CD4-positive, CD25-positive, alpha-beta regulatory T cell (primary cell): ENCODE measurements at places on chromosomes 12 and 14. TPM values are rescaled to one million over a fixed set of nuclear protein-coding genes. Genes with fewer than 3 reads are reported as not detected.

NRIP2 gene
- polyA plus RNA-seq = 0.77 TPM

OR2AP1 gene
- polyA plus RNA-seq = not detected

DNA sequence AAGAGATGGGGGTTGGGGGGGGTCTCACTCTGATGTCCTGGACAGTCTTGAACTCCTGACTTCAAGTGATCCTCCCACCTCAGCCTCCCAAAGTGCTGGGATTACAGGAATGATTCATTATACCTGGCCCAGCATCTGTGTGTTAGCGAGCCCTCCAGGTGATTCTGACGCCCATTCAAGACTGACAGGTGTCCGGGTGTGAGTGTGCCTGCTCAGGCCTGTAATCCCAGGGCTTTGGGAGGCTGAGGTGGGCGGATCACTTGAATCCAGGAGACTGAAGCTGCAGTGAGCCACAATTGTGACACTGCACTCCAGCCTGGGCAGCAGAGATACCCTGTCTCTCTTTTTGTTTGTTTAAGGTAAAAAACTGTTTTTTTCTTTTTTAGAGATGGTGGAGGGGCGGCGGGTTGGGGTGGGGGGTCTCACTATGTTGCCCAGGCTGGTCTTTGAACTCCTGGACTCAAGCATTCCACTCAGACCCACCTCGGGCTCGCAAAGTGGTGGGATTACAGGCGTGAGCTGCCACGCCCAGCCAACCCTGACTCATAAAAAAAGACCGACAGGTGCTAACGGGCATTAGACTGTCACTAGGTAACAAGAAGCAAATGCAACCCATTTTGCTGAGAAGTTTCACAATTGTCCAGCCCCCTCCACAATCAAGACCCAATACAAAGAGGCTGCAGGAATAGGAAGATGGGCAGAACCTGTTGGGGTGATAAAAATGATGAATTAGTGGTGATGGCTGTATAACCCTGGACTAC is 4.7 kb downstream of the VSIG10 start:
- no peak for DNase-seq

GRCh38 chr12:54562750-54563356 is 13.5 kb downstream of the PDE1B start:
- DNase-seq = no peak

GRCh38 chr12:26179826-26180225 is 15.5 kb upstream of the SSPN start:
- DNase-seq = no peak

- DNase-seq = no peak
Observed at GRCh38 chr12:45166056-45166455, 49.8 kb upstream of the ANO6 start.

GRCh38 chr14:20197459-20197858 is 6.8 kb downstream of the OR11G2 start:
- no peak for DNase-seq

KERA gene
- not detected for polyA plus RNA-seq

SFSWAP gene
- 14.6 TPM for polyA plus RNA-seq

DNA sequence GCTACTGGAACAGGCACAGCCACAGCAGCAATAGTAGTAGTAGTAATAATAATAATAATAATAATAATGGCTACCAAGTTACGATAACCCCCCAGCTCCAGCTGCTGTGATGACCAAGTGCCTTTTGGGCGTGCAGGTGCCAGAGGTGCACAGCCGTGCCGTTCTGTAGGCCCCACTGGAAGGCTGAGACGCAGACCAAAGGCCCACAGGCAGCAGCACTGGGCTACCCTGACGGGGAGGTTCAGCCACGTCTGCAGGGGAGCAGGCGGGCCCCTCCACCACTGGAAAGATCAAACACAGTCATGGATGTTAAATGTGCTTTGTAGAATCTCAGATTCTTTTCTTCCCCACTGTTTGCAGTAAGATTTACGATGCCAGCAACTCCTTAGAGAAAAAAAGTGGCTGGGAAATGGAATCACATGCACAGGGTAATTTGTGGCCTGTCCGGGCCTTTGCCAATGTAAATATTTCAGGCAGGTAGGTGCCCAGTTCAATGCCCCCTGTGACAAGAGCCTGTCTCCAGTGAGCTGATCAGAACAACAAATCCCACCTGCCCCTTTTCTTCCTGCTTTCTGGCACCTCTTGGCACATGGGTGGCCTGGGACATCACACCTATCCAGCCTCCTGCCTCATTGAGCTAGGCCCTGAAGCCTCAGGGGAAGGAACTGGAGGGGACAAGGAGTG is 32.6 kb downstream of the CCDC85C start:
- no peak for DNase-seq

RND1 gene
- 0.13 TPM for polyA plus RNA-seq

LRTM2 gene
- polyA plus RNA-seq = not detected

KLRG1 gene
- 16.7 TPM for polyA plus RNA-seq

ITPK1 gene
- polyA plus RNA-seq = 22.1 TPM

DDN gene
- polyA plus RNA-seq = not detected

DNA sequence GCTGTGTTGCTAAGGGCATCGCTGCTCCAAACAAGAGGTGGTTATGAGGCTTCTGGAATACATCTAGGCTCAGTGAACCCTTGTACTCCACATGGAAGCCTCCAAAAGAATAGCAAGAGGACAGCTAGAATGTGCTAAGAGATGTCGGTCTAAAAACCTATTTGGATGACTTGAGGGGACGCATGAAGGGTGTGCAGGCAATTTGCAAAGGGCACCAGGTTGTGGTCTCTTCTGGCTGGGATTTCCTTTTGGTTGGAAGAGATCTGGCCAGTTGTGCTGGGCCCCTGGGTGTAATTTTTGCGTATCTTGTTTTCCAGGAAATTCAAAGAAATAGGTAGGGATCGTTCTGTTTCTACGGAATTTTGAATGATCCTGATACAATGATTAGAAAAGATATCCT is 4.2 kb downstream of the TTC9 start:
- DNase-seq = no peak

- DNase-seq = no peak
Observed at GRCh38 chr12:88062474-88062873, 33.3 kb upstream of the C12orf50 start.

DNA sequence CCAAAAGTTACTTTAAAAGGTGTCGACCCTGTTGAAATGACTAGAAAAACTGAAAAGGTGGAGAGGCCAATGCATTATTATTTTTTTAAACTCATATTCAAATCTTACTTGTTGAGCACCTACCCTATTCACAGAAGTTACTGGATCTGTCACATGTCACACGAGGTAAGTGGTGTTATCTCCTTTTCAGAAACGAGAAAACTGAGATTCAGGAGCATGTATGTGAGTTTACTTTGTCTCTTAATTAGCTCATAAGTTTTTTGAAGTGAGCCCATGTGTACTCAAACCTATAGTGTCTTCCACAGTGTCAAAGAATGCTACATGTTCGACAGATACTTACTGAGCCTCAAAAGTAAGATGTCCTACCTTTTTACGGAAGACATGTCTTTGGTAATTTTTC is 81.8 kb upstream of the EGLN3 start:
- no peak for DNase-seq

- DNase-seq = no peak
Observed at GRCh38 chr14:34056046-34056445, 105.2 kb upstream of the EGLN3 start.

- DNase-seq = no peak
Observed at GRCh38 chr12:122547330-122547729, 20.3 kb downstream of the KNTC1 start.

DNA sequence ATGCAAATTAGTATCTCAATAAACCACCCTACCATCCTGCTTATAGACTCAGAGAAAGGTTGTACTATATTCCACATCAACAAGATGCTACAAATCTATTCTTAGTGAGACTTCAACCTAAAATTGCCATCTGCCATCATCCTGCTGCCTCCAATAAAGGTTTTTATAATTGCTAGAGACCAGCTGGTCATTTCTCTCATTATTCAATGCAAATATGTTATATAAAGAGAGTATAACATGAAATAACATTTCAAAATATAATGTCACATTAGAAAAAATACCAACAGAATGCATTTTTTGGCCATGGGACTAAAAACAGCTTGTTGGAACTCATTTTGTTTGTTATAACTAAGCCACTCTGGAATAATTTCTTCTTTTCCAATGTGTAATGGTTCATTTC is 247.3 kb downstream of the LRIG3 start:
- no peak for DNase-seq

DNA sequence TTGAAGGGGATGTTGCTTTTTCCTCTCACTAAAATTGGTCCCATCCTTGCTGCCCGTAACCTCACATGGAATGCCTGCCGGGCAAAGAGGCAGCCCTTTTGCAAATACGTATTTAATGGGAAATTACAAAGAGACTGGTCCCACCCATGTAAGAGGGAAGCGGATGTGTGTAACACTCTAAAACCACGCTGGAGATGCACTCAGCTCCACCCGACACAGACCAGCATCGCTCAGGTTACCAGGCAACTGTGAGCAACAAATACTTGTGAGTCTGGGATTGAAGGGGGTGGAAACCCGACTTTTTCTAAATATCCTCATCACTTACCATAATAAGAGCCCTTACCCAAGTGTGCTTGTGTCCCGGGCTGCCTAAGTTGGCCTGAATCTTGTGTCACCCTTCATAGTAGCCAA is 47.7 kb downstream of the ELK3 start:
- peak; percentile 56 for DNase-seq

GLIPR1L1 gene
- polyA plus RNA-seq = not detected

- no peak for DNase-seq
Observed at GRCh38 chr14:53406519-53406918, 253.4 kb upstream of the DDHD1 start.

DNA sequence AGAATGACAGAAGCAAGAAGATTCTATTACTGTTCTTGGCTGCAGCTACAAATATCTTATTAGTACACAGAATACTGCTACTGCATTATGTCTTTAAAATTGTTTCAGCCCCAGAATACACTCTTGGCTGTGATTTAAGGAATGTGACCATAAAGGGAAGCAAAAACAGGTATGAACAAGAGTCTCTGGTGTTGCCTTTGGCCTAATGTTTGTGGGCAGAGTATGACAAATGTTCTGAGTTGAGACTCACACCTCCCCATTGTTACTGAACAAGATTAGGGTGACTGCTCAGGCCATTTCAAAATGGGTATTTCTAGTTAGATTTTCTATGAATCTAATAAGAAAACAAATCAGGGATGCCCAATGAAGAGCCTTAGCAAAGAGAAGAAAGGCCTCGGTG is 28.5 kb downstream of the TTC6 start:
- no peak for DNase-seq

DNA sequence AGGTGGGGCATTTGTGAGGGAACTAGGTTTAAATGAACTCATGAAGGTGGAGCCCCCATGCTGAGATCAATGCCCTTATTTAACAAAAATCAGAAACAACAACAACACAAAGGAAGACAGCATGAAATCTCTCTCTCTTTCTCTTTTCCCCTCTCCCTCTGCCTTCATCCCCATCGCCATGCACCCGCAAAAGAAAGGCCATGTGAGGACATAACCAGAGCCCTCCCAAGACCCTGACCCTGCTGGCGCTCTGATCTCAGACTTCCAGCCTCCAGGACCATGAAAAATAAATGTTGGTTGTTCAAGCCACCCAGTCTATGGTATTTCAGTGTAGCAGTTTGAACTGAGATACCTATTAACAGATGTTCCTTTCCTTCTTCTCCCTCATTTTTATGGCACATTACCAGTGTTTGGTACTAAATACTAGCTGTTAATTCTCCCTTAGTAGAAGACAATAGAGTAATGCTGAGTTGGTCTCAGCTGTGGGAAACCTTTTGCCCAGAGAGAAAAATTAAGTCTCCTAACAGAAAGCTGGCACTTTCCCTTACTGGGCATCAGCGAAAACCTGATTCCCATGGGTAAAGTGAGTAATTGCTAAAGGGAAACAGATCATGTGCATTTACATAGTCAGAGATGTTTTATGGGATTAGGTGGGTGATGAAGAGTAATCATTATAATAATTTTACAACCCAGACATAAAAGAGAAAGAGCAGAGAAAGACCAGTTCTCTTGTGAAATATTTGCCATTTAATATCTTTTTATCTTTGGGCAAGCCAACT is 264.0 kb upstream of the PLEKHG7 start:
- DNase-seq = no peak

- no peak for DNase-seq
Observed at GRCh38 chr12:19642345-19642744, 203.1 kb downstream of the AEBP2 start.

SMARCC2 gene
- 57.1 TPM for polyA plus RNA-seq

CCDC175 gene
- polyA plus RNA-seq = not detected

PPP1R12A gene
- 91.8 TPM for polyA plus RNA-seq

LRRC23 gene
- polyA plus RNA-seq = 5.1 TPM

KRT3 gene
- not detected for polyA plus RNA-seq

DNA sequence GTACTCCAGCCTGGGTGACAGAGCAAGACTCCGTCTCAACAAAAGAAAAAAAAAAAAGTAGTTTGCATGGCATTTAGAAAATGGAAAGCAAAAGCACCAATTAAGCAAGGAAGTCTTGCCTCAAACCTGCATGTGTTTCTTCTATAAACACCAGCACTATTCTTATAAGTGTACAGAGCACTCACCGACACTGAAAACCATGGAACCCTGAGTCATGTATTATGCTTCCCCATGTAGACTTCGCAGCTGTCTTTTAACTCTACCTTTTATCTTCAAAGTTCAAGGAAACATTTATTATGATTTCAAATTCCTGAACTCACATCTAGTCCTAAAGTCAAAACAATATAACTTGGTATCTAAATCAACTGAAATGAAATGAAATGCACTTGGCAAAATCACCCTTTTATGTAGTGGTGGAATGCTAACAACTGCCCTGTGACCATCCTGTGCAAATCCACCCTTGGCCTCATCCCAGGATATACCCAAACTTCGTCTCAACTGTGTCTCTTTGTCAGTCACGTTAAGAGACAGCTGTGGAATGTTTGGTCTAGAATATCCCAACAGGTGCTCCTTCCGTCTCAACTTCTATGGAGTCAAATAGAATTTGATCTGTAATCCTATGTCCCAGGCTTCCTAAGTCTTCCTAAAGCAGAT is 4.8 kb downstream of the BCAT1 start:
- DNase-seq = no peak

ARG2 gene
- polyA plus RNA-seq = 1.00 TPM

GRCh38 chr14:60151715-60152114 is 13.5 kb downstream of the DHRS7 start:
- peak; percentile 71 for DNase-seq

GRCh38 chr14:95495538-95496025 is 20.9 kb downstream of the SYNE3 start:
- DNase-seq = no peak

DNA sequence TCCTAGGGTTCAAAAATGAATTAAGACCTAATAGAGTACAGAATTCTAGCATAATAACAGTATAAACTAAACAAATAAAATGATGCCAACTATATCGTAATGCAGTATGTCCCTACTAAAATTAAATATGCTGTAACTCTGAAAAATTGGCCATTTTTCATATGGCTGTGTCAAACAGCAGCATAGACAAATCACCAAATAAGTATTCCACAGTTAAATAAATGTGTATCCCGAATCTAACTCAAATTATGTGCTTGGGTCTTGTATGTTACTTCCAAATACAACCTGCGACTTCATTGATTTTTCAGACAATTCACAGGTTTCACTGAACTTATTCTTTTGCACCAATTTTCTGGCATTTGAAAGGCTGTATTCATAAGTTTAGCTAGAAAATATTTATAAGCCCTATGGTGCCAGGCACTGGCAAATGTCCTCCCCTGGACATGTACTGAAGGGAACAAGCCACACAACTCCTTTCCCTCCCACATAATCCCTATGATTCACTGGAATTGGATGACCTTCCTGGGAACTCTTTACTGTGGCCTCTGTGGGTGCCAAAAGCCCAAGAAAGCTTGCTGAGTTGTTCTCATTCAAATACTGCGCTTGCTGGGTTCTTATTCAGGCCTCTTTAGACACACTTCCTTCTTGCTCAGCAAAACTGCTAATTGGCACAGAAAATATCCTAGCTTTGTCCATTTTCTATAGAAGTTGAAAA is 108.8 kb downstream of the KITLG start:
- DNase-seq = no peak

GRCh38 chr14:31283153-31283552 is 75.6 kb upstream of the HECTD1 start:
- DNase-seq = no peak
